ENCODE measurements at places on chromosomes 11 and 22. TPM values are rescaled to one million over a fixed set of nuclear protein-coding genes. Genes with fewer than 3 reads are reported as not detected.

GRCh38 chr11:16902781-16903378 lies 111.3 kb downstream of the PLEKHA7 start:
- H3K27ac ChIP-seq: peak overlapping the region; percentile 83
- peaks cover 4% of the 10 kb centered on the region for H3K36me3 ChIP-seq
- H3K4me1 ChIP-seq: peaks cover 28% of the 10 kb centered on the region

DNA sequence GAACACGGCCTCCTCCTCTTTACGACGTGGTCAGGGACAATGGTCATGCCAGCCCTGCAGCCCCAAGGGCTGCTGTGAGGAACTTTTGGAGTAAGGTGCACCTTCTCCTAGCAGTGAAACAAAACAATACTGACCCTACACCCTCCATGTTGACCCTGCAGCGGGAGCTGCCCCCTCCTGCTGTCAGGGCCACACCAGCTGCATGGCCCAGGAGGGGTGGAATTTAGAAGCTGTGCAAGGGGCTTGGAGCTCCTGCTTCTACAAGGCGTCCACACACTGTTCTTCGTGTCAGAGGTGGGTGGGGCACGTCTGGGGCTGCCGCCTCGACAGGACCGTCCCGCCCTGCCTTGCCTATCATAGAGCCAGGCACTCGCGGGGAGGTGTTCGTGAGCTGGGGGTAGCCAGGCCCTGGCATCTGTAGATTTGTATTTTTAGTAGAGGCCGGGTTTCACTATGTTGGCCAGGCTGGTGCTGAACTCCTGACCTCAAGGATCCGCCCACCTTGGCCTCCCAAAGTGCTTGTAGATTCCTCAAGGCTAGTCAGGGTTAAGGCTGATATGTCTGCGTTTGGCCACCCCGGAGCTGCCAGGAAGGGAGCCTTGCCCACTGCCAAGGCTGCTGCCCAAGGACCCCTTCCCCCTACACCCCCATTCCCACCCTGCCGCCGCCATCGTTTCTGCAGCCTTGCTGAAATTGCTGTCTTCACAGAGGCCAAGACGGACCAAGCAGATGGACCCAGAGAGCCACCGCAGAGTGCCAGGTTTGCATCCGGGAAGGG lies 15.9 kb downstream of the INCENP start:
- H3K36me3 ChIP-seq: peaks cover 26% of the 10 kb centered on the region
- peaks cover 6% of the 10 kb centered on the region for H3K4me1 ChIP-seq
- no peak overlapping the region for H3K27ac ChIP-seq
- H3K4me3 ChIP-seq: no peak overlapping the region

- peaks cover 60% of the 10 kb centered on the region for H3K27me3 ChIP-seq
- H3K4me1 ChIP-seq: peaks cover 12% of the 10 kb centered on the region
- no peak for DNase-seq
- no peak overlapping the region for H3K27ac ChIP-seq
- H3K36me3 ChIP-seq: no peaks in the 10 kb centered on the region
These were observed 3.5 kb downstream of the KCNJ5 start for GRCh38 chr11:128894685-128895084.

DNA sequence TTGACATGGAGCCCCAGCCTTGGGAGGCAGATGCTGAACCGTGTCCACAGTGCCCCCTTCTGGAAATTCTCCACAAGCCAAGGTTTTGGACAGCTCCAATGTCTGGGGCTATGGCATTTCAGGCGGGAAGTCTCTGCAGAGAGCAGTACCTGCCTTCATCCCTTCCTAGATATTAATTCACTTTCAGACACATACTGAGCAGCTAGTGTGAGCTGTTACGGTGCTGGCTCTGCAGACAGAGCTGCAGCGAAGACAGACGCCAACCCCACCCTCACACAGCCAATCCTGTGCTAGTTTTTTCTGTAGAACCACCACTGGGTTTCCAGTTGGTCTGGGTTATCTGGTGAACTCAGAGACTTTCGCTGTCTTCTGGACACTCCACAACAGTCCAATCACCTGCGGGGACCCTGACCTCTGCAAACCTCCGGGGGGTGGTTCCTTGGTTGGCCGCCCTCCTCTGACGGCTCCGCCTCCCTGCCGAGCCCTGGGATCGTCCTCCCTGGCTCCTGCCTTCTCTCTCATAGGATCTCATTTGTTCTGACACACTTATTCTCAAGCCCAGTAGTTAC lies 9.1 kb downstream of the LMF2 start:
- H3K27ac ChIP-seq: no peak overlapping the region
- H3K36me3 ChIP-seq: no peaks in the 10 kb centered on the region
- H3K4me3 ChIP-seq: no peak overlapping the region
- peak; percentile 85 for DNase-seq
- peaks cover 13% of the 10 kb centered on the region for H3K27me3 ChIP-seq
- H3K4me1 ChIP-seq: peaks cover 7% of the 10 kb centered on the region

GRCh38 chr11:125235071-125235471 lies 70.5 kb downstream of the PKNOX2 start:
- no peaks in the 10 kb centered on the region for H3K4me1 ChIP-seq
- no peak overlapping the region for H3K27ac ChIP-seq
- no peaks in the 10 kb centered on the region for H3K36me3 ChIP-seq
- DNase-seq: no peak

DNA sequence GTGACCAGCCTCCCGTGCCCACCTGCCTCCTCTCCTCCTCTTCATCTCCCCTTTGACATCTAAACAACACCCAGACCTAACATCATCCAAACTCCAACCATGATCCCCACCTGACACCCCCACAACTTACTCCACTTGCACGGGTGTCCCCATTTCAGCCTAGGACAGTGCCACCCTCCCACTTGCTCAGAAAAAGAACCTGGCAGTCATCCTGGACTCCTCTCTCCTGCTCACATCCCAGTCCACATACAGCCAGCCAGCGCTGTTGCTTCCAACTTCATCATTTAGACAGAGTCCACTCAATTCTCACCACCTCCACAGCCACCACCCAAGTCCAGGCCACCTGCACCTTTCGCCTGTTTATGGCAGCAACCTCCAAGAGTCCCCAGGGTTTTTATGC lies 485.7 kb downstream of the MN1 start:
- no peak overlapping the region for H3K4me3 ChIP-seq
- no peaks in the 10 kb centered on the region for H3K36me3 ChIP-seq
- H3K4me1 ChIP-seq: no peaks in the 10 kb centered on the region
- no peak overlapping the region for H3K27ac ChIP-seq

GRCh38 chr11:93895106-93895862 lies 44.9 kb upstream of the VSTM5 start:
- DNase-seq: no peak
- H3K36me3 ChIP-seq: no peaks in the 10 kb centered on the region
- H3K4me3 ChIP-seq: no peak overlapping the region
- peaks cover 26% of the 10 kb centered on the region for H3K27me3 ChIP-seq

DNA sequence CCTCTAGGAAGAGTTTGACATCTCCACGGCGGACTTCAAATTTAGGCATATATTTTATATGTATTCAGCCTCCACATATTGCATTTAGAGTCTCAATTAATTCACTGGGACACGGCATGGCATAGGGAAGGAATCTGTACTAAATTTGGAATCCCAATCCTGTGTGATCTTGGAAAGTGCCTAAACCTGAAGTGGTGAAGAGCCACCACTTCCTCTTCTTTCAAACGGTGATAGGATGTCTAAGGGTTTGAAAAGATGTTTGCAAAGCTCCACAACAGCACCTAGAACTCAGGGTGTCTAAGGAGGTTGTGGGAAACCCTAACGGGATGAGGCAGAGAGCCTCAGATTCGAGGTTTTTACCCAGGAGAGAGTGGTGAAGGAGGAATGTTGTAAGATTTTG lies 1.0 kb upstream of the L3MBTL2 start:
- H3K4me3 ChIP-seq: no peak overlapping the region
- no peak for DNase-seq
- H3K27me3 ChIP-seq: peaks cover 23% of the 10 kb centered on the region
- no peak overlapping the region for H3K27ac ChIP-seq
- H3K4me1 ChIP-seq: peaks cover 25% of the 10 kb centered on the region
- H3K36me3 ChIP-seq: peaks cover 4% of the 10 kb centered on the region

GRCh38 chr11:124285610-124286344 lies 28.0 kb downstream of the OR8D1 start:
- no peak for DNase-seq
- no peak overlapping the region for H3K4me3 ChIP-seq
- H3K27me3 ChIP-seq: no peaks in the 10 kb centered on the region
- H3K27ac ChIP-seq: no peak overlapping the region
- H3K36me3 ChIP-seq: no peaks in the 10 kb centered on the region
- H3K4me1 ChIP-seq: no peaks in the 10 kb centered on the region

DNA sequence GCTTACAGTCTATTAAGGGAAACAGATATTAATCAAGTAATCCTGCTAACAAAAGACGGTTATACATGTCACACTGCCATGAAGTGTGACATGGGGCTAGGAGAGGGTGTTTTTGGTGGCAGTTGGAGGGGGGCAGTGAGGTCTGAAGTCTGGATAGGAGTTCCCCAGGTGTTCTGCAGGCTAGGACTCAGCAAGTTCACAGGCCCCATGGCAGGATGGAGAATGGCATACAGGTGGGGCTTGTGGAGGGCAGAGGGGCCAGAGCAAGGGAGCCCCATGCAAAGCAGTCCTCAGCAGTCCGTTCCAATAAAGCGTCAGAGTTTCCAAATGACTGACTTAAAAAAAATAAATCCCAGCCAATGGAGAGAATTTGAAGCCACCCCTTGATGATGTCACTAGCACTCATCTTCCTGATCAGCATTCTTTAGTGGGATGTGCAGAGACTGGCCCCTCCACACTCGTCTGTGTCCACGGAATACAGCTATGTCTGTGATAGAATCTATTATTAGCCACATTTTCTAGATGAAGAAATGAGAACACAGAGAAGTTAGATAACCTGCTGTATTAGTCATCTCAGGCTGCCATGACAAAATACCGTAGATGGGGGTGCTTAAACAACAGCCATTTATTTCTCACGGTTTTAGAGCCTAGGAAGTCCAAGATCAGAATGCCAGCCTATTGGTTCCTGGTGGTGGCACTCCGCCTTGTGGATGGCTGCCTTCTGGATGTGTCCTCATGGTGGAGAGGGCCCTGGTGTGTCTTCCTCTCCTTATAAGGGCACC lies 32.6 kb downstream of the PRDM11 start:
- no peaks in the 10 kb centered on the region for H3K36me3 ChIP-seq
- H3K27me3 ChIP-seq: peaks cover 25% of the 10 kb centered on the region
- no peak overlapping the region for H3K27ac ChIP-seq
- no peak overlapping the region for H3K4me3 ChIP-seq
- H3K4me1 ChIP-seq: peaks cover 4% of the 10 kb centered on the region

- peaks cover 18% of the 10 kb centered on the region for H3K36me3 ChIP-seq
- H3K4me1 ChIP-seq: peaks cover 2% of the 10 kb centered on the region
- no peak for DNase-seq
- no peak overlapping the region for H3K4me3 ChIP-seq
These were observed 18.4 kb downstream of the TTC12 start for GRCh38 chr11:113332638-113333329.

DNA sequence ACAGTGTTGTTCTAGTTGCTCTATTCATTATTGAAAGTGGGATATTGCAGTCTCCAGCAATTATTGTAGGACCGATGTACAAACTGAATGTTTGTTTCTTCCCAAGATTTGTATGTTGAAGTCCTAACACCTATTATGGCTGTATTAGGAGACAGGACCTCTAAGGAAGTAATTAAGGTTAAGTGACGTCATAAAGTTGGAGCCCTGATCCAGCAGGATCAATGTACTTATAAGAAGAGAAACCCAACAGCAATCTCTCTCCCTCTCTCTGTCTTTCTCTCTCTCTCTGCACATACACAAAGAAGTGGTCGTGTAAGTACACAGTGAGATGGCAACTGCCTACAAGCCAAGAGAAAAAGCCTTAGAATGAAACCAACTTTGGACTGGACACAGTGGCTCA lies 16.1 kb upstream of the SLC35C1 start:
- DNase-seq: no peak
- no peak overlapping the region for H3K27ac ChIP-seq
- H3K27me3 ChIP-seq: peaks cover 39% of the 10 kb centered on the region
- H3K4me3 ChIP-seq: no peak overlapping the region
- peaks cover 3% of the 10 kb centered on the region for H3K4me1 ChIP-seq

RAB39A gene
- total RNA-seq: 0.59 TPM

A4GALT gene
- 0.61 TPM for total RNA-seq

HIPK3 gene
- 34.4 TPM for total RNA-seq
